ENCODE measurements at places on chromosomes 4 and X.

- DNase-seq, result no peak
Observed at GRCh38 chr4:137661693-137662092, 129.4 kb upstream of the PCDH18 start.

GRCh38 chrX:21747558-21747957 is 10.4 kb downstream of the SMPX start:
- no peak for DNase-seq

DNA sequence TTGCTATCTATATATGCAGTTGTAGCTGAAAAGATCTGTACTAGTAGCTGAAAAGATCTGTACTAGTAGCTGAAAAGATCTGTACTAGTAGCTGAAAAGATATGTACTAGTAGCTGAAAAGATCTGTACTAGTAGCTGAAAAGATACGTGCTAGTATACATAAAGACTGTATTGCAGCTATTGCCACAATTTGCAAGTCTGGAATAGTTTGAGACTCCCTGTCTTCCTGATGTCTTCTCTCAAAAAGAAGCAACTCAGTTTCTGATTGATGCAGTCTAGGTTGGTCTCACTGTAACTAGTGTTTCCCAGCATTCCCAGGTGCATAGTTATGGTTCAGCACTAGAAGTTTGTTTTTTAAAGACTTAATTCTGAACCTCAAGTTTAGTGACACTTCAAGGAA is 15.0 kb downstream of the SLAIN2 start:
- no peak for DNase-seq

- DNase-seq, result no peak
Observed at GRCh38 chrX:54067766-54068165, 23.5 kb upstream of the PHF8 start.

- DNase-seq, result no peak
Observed at GRCh38 chr4:52912608-52913007, 50.5 kb downstream of the RASL11B start.

DNA sequence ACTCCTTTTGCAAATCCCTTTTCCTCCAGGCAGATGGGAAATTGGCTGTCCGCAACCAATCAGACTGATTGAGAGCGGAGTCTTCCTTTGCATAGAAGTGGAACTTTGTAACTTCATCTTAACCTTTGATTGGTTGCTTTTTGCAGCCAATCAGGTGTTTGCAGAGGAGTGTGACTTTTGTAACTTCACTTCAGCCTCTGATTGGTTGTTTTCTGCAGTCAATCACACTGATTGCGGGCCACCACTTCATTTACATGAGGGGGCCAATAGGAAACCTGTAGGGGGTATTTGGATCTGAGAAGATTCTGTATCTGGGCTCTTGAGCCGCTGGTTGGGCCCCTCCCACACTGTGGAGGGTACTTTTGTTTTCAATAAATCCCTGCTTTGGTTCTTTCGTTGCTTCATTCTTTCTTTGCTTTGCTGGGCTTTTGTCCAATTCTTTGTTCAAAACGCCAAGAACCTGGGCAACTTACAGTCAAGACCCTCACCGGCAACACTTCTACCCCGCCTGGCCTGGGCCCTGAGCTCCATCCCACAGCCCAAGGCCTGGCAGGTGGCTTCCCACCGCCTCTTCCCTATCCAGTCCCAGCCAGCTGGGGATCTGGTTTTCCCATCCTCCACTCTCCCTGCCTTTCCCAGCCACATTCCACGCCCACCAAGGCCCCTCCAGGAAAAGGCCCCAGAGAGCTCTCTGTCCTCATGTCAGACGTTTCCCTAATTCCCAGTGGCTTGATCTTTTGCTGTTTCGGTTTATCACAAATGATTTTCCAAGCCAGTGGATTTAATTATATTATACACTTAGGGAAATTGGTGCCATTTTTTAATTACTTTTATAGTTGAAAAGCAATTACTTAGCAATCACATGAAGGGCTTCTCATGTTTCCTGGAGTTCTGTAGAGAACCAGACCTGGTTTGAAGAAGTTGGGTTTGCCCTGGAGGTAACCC is 110.2 kb upstream of the STX18 start:
- no peak for DNase-seq

DNA sequence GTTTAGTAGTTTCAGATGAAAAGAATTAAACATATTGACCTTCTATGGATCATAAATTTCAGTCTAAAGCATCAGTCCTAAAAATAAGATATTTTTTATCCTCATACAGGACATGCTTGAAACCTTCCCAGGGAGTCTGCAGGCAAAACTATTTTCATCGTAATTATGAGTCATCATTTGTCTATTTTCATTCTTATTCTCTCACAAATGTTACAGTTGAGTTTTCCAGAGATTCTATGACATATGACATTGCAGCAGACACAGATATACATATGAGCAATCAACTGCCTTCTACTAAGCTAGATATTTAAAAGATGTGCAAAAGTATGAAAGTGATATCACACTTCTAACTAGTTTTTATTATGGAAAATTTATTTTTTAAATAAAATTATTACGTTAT is 398.0 kb downstream of the MAGEB5 start:
- no peak for DNase-seq

- DNase-seq, result peak; percentile 31
Observed at GRCh38 chr4:184941671-184942418, 76.4 kb upstream of the HELT start.

DNA sequence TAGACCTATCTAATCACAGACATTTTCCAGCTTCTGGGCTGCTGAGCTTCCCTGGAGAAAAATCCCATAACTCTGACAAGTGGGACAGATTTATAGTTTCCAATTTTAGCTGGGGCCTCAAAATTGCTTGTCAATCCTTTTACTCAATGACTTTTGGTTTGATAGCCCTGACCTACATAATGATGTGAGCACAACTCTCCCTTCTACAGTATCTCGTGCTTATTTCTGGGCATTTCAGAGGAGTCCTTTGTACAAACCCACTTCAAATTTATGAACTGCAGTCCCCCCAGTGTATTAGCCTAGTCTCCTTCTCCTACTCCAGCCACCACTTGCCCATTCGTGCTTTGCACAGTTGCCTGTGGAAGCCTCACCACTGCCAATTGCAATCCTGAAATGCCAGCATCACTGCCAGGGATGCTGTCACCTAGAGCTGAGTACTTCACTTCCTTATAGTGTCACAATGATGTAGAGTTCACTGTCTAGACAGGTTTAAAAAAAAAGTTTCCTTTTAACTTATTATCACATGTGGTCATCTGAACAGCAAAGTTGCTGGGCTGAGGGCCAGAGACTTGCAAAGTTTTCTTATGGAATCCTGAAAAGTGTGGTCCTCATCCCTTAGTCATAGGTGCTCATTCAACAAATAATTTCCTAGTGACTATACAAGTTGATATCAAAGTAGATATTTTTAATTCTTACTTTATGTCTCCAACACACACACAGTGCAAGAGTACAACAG is 21.2 kb downstream of the TRAM1L1 start:
- no peak for DNase-seq

DNA sequence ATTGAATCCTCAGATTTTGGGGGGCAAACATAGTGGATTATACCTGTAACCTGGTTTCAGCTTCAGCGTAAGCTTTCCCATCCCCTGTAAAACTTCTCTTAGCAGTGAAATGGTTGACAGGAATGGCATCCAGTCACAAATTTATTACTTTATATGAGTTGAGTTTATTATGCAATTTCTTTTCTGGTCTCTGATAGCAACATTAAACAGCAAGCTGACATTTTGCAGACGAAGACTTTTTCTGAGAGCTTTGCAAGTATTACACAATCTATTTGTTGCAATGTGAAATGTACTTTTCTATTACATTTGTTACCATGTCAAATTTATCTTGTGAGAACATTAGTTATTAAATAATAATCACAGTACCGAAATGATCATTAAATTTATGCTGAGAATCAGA is 60.6 kb downstream of the GSPT2 start:
- DNase-seq, result no peak

GRCh38 chr4:176817204-176817603 is 24.5 kb upstream of the VEGFC start:
- DNase-seq, result no peak

GRCh38 chrX:43474321-43474720 is 181.8 kb upstream of the MAOA start:
- DNase-seq, result no peak

- no peak for DNase-seq
Observed at GRCh38 chrX:109312757-109313156, 169.1 kb downstream of the GUCY2F start.

GRCh38 chr4:155578219-155578618 is 88.4 kb upstream of the GUCY1A1 start:
- DNase-seq, result no peak

DNA sequence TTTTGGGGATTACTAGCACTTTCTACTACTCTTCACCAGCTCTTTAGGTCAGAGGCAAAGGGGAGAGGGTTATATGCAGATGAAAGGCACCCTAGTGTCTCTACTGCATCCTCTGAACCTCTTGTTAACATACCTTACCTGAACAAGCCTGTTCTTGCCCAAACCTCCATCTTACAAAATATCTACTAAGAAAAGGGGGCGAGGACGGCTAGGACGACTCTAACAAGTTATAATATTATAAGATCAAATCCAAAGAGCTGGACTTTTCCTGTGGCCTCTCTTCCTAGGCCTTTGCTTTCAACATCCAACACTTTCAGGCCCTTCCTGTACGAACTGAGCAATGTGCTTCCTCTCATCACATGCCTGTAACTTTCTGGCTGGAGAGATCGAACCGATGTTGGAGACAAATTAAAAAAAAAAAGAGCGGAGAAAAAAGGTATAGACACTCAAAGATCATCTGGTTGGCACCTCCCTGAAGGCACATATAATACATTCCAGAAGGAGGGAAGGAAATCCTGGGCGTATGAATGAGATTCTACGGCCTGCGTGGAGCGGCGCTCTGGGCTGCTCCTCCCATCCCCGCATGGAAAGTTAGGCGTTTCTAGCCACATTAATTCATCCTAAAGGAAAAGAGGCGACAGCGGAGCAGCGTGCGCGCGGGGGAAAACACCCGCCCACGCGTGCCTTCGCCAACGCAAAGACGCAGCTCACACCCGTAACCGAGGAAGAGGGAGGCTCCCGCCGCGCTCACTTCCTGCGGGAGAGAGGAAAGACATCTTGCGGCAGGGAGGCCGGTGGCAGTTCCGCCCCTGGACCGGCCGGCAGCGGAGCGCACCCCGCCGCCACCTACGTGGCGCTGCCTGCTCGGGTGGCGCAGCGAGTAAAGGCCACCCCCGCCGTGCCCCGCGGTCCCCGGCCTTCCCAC is 808 bp downstream of the PRDM5 start:
- peak; percentile 65 for DNase-seq

DNA sequence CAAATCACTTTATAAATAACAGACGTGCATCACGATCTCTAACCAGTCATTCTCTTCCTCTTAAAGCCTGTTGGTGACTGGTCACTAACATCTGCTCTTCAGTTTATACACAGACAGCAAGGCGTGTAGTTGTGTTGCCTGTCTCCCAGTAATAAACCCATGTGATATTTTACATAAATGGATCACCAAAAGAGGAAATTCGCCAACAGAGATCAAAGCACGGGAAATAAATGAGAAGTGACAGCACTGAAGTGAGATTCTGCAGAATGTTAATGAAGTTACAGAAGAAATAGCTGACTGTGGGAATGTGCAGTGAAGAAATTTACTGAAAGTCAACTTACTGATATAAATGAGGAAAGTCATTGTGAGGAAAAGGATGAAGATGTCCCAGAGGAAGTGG is 47.0 kb downstream of the AFF1 start:
- DNase-seq, result no peak

GRCh38 chrX:13281289-13281688 is 38.6 kb downstream of the ATXN3L start:
- no peak for DNase-seq

DNA sequence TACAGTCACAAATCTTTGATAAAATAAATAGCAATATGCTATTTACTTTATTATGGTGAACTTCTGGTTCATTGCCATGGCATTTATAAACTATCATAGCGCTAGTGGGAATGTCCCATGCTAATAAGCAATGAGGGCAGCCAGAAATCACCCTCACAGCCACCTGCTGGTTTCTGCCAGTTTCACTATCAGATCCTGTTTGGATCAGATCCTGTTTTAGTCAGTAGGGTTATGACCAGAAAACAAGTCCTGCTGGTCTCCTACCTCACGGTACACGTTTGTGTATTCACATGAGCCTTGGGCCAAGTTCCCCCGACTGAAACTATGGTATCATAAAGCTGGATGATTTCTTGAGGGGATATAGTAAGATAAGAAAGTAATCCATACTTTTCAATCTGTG is 17.7 kb downstream of the FOXR2 start:
- no peak for DNase-seq

DNA sequence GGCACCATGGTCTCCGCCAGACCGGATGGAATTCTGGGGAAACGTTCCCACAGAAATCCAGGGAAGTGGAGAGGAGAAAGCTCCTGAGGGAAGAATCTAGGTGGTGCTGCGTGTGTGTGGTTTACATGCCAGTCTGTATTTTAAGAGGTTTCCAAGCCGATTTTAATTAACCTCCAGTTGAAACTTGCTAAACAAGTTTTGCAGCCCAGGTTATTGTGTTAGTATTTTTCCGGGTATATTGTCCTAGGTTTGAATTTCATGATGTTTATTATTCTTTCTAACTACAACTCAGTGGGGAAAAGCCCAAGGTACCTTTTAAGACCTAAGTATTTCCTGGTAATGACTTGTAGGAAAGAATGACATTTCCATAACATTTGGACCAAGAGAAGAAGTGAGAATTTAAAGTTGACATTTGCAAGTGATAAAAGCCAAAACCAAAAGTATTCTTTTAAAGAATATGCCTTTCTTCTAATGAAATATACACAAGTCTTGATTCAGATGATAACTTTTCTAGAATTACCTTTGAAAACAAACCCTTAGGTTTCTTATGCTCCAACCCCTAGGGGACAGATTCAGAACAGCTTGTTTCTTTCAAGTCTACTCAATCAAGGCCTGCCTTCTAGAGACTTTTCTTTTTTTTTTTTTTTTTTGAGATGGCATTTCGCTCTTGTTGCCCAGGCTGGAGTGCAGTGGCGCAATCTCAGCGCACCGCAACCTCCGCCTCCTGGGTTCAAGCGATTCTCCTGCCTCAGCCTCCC is 14.6 kb downstream of the SAT1 start:
- DNase-seq, result no peak

- no peak for DNase-seq
Observed at GRCh38 chr4:74451214-74451661, 6.3 kb downstream of the AREG start.

DNA sequence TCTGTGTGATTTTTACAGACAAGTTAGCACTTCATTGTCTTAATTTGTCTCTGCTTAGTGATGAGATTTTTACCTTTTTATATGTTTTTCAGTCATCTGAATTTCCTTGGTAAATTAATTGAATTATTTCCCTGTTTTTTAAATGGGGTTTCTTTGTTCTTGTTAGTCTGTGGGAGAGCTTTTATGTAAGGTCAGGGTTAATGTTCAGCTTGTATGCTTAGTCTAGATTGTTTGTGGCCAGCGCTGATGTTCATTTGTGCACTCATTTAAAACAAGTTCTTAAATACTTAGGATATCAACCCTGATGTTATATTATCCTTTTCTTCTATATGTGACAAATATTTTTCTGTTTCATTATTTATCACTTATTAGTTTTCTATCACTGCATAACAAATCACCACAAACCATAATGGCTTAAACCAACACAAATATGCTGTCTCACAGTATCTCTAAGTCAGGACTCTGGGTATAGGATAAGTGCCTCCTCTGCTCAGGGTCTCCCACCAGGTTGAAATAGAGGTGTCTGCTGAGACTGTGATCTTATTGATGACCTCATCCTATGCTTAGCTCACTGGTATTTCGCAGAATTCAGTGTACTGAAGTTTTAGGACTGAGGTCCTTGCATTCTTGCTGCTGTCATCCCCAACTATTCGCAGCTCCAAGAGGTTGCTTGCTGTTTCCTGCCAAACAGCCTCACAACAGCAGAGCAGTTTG is 53.2 kb downstream of the ATP10D start:
- no peak for DNase-seq

- DNase-seq, result no peak
Observed at GRCh38 chr4:138458751-138459150, 216.6 kb upstream of the SLC7A11 start.

Measured in H1 (cell line).